ENCODE measurements at places on chromosomes 7 and 10.

DNA sequence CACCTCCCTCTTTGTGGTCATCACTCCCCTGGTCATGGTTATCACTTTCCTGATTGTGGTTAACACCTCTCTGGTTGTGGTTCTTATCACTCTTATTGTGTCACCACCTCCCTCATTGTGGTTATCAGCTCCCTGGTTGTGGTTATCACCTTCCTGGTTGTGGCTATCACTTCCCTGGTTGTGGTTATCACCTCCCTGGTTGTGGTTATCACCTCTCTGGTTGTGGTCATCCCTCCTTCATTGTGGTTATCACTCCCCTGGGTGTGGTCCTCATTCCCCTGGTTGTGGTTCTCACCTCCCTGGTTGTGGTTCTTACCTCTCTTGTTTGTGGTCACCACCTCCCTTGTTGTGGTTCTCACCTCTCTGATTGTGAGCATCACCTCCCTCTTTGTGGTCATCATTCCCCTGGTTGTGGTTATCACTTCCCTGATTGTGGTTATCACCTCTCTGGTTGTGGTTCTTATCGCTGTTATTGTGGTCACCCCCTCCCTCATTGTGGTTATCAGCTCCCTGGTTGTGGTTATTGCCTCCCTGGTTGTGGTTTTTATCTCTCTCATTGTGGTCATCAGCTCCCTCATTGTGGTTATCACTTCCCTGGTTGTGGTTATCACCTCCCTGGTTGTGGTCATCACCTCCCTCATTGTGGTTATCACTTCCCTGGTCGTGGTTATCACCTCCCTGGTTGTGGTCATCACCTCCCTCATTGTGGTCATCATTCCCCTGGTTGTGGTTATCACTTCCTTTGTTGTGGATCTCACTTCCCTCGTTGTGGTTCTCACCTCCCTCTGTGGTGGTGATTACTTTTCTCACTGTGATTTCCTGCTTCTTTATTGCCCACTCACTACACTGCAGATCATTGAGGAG is 106.7 kb downstream of the GPR26 start:
- DNase-seq, result no peak

DNA sequence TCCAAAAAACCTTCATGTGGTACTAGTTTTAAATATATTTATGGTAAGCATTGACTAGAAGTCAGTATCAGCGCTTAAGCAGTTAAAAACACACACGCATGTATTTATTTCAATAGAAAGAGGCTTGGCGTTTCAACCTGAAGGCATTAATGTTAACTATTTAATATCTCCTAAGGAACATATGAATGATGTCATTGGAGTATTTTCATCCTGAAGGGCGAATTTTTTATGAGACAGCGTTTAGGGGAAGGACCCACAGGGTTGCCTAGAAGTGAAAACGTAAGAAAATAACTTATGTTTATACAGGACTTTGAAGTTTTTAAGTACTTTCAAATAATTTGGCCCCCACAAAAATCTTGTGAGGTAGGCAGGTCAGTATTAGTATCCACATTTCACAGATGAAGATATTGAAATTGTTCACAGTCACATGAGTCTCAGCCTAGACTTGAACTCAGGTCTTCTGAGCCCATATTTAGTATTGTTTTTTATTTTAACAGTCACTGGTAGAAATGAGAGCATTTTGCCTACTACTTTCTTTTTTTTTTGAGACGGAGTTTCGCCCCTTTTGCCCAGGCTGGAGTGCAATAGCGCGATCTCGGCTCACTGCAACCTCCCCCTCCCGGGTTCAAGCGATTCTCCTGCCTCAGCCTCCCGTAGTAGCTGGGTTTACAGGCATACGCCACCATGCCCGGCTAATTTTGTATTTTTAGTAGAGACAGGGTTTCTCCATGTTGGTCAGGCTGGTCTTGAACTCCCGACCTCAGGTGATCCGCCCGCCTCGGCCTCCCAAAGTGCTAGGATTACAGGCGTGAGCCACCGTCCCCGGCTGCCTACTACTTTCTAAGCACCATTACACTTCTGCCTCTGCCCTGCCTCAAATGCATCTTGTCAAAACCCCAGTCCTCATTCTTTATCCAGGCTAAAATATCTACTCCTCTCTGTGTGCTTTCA is 1.8 kb downstream of the SLK start:
- DNase-seq, result no peak

GRCh38 chr7:91357379-91357778 is 93.1 kb downstream of the FZD1 start:
- DNase-seq, result no peak

DNA sequence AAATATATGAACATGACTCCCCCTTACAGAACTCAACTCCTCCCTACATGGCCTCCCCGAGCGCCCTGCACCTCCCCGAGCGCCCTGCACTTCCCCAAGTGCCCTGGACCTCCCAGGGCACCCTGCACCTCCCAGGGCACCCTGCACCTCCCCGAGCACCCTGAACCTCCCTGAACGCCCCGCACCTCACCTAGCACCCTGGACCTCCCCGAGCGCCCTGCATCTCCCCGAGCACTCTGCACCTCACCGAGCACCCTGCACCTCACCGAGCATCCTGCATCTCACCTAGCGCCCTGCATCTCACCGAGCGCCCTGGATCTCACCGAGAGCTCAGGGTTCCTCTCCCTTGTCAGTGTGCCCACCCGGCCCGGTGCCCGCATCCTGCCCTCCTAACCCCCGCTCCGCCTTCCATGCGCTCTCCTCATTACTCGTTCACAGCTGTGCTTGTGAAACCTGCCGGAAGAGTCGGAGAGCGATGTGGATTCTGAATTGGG is 134.3 kb downstream of the ACTR3B start:
- DNase-seq, result no peak

- no peak for DNase-seq
Measured at GRCh38 chr10:12218991-12219390, 23.0 kb downstream of the CDC123 start.

- no peak for DNase-seq
Measured at GRCh38 chr10:44478040-44478439, 93.1 kb upstream of the CXCL12 start.

DNA sequence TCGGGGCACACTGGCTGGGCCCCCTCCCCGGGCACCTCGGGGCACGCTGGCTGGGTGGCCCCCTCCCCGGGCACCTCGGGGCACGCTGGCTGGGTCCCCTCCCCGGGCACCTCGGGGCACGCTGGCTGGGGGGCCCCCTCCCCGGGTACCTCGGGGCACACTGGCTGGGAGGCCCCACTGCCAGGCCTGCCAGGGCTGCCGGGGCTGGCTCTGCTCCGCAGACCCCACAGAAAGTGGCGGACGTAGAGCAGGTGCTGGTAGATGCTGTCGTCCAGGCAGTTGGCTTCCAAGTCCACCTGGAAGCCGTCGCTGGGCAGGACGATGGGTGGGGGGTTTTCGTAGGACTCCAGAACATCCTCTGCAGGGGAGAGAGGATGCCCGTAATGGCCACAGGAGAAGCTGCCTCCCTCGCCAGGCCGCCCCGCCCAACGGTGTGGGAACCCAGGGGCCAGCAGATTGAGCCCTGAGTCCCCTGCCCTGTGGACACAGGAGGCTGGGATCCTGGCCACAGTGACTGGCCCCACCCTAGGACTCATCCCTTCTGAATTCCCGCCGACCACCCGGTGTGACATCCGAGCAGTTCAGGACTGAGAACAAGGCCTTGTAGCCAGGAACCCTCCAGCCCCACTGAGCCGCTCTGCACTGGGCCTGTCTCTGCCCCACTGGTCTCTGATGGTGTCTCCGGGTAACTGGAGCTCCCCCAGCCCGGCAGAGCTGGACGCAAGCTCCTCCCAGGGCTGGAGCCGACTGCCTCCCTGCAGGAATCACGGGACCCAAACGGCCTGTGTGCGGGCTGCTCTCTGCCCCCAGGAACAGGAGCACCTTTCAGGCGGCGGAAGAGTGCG is 28.2 kb downstream of the AP5Z1 start:
- DNase-seq, result no peak

- no peak for DNase-seq
Measured at GRCh38 chr10:7484456-7485243, 73.8 kb upstream of the SFMBT2 start.

DNA sequence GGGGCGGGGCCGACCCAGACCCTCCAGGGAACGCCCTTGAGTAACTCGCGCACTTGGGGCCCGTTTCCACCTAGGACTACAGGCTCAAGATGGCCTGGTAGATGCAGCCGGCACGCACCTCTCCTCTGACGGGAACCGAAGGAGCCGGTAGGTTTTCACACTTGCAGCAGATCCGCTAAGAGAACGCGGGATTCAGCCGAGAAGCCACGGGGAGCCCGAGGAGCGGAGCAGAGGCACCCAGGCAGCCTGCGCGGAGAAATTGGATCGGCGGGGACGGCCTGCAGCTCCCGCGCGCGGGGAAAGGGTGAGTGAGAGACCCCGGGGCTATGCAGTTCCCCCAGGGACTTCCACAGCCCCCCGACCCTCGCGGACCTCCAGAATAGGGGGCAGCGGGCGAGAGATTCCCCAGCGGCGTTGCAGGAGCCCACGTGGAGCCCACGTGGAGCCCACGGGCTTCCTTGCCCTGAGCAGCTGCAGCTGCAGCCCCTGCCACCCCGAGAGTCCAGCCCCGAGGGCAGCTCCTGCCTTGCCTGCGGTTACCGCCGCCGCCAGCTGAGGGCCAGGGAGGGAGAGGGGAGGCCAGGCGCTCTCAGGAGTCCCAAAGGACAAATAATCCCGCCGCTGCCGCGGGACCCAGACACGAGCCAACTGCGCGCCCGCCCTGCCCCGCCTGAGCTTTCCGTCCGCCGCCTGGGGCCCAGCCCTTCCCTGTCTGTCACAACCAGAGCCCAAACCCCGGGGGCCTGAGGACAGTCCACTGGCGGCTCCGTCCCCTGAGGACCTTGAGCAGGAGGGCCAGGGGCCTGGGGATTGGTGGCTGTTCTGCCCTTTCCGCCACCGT is 13.1 kb downstream of the IFT22 start:
- no peak for DNase-seq

GRCh38 chr7:148115308-148115707 is 475.3 kb upstream of the C7orf33 start:
- no peak for DNase-seq

GRCh38 chr7:148567524-148567923 is 23.0 kb upstream of the C7orf33 start:
- DNase-seq, result no peak

- DNase-seq, result no peak
Measured at GRCh38 chr7:70833726-70834125, 298.2 kb upstream of the GALNT17 start.

GRCh38 chr10:129993621-129994020 is 29.5 kb upstream of the EBF3 start:
- no peak for DNase-seq

GRCh38 chr10:52949899-52950298 is 177.3 kb upstream of the MBL2 start:
- no peak for DNase-seq

- DNase-seq, result no peak
Measured at GRCh38 chr7:140656548-140657515, 15.9 kb upstream of the ADCK2 start.

DNA sequence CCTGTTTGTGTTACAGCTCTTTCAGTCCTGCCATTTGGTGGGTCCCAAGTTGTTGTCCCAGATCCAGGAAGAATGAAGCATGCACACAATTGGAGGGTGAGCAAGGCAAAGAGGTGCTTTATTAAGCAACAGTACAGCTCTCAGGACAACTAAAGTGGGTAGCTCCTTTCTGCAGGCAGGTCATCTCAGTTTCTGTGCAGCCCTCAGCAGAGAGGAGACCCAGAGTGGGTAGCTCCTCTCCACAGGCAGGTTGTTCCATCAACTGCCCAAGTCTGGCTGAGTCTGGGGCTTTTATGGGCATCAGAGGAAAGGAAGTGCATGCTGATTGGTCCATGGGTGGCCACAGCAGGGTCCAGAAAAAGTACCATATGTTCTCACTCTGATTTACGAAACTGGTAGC is 624.5 kb downstream of the LRMDA start:
- no peak for DNase-seq

- no peak for DNase-seq
Measured at GRCh38 chr7:116777651-116778281, 84.6 kb upstream of the CAPZA2 start.

- no peak for DNase-seq
Measured at GRCh38 chr7:18287482-18287881, 208.1 kb upstream of the HDAC9 start.

GRCh38 chr7:135282561-135283254 is 49.1 kb downstream of the STRA8 start:
- no peak for DNase-seq

GRCh38 chr10:31526681-31527080 is 207.7 kb downstream of the ZEB1 start:
- no peak for DNase-seq

Data from posterior cingulate gyrus (tissue), 11 donors.